ENCODE measurements at places on chromosomes 3 and 15.

DNA sequence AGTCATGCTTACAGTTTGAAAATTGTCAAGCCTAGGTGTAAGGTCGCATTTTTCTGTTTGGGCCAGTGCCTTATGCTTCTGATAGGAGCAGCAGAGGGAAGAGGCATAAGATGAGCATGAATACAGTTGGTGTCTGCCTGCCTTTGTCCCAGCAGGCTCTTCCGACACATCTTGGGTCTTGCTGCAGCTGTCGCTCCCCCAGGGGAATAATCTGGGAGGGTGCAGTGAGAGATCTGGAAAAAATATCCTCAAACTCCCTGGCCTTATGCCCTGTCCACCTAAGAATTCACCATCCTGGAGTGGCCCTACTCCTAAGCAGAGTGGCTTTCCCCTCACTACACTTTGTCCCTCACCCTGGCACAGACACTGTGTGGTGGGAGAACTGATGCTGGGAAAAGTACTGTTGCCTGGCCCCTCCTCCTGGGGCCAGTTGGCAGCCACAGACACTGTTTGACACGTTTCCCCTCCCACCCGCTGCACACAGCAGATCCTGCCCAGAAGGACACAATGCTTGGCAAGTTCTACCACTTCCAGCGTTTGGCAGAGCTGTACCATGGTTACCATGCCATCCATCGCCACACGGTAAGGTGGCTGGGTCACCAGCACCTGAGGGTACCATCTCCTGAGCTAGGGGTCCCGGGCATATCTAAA, 21.1 kb upstream of the RHO start:
- no peak for DNase-seq

- DNase-seq, result peak; percentile 36
Observed at GRCh38 chr3:11300970-11301369, 28.8 kb downstream of the ATG7 start.

- no peak for DNase-seq
Observed at GRCh38 chr15:63176302-63176701, 13.1 kb upstream of the RAB8B start.

DNA sequence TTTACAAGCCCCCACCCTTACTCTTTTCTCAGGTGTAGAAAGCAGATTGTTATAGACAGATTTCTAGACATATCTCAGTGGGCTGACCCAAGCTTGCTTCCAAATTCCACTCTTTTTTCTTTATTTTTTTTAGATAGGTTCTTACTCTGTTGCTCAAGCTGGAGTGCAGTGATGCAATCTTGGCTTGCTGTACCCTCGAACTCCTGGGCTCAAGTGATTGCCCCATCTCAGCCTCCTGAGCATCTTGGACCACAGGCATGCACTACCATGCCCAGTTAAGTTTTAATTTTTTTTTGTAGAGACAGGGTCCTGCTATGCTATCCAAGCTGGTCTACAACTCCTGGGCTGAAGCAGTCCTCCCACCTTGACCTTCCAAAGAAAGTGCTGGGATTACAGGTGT, 53.5 kb upstream of the ADAMTS9 start:
- DNase-seq, result no peak

- DNase-seq, result no peak
Observed at GRCh38 chr3:189851682-189852081, 220.5 kb downstream of the TP63 start.

GRCh38 chr15:62357431-62357830, 192.3 kb upstream of the C2CD4B start:
- no peak for DNase-seq

- DNase-seq, result no peak
Observed at GRCh38 chr15:41503669-41504010, 10.0 kb downstream of the ITPKA start.

- no peak for DNase-seq
Observed at GRCh38 chr15:38638811-38639210, 74.2 kb upstream of the RASGRP1 start.

DNA sequence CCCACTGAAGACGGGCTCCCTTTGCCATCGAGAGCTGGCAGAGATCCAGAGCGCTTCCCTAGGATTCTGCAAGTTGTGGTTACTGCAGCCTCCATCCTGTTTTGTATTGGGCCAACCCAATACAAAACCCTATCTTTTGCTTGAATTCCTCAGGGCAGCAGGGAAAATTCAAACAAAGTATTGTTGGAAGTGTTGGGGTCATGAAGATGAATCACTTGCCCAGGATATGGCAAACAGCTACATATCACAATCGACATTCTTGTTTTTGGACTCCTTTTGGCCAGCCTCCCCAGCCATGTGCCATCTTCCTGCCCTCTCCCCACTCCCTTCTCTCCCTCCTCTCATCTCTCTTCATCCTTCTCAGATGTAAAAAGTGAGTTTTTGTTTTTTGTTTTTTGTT, 100.0 kb upstream of the TRIM42 start:
- DNase-seq, result no peak

DNA sequence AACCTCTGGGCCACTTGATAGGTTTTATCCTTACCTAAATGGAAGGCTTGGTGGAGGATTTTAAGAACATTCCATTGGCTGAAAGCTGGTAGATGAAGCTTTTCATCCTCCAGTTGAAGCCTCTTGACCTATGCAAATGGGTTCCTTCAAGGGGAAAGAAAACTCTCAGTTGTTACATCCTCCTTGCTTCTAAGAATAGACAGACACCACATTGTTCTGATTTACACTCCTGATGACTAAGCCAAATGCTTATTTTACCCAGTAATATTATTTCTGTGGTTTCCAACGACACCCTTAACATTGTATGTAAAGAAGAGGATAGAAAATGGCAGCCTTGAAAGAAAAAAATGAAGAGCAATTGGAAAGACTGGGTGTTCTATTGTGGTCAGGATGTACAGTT, 480.5 kb downstream of the OTOL1 start:
- DNase-seq, result no peak

DNA sequence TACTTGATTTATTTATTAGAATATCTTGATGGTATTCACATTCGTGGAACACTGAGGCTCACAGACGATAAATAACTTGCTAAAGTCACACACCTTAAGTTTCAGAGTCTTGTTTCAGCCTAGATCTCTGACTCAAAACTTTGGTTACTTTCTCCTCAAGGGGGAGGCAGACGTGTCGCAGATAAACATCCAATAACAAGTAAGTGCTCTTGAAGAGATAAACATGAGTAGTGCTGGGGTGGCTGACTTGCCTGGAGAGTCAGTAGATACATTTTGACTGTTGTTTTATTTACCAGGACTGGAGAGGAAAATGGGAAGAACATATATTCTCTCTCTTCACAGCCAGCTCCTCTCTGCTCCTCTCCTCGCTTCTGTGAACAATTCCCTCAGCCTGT, 31.3 kb downstream of the FBXO45 start:
- DNase-seq, result no peak
